ENCODE measurements at places on chromosomes 7 and 10.

GRCh38 chr10:122590153-122590552 is 29.6 kb downstream of the DMBT1 start:
- DNase-seq, result no peak

- no peak for DNase-seq
These were observed 447.3 kb upstream of the NRP1 start for GRCh38 chr10:33781606-33782395.

DNA sequence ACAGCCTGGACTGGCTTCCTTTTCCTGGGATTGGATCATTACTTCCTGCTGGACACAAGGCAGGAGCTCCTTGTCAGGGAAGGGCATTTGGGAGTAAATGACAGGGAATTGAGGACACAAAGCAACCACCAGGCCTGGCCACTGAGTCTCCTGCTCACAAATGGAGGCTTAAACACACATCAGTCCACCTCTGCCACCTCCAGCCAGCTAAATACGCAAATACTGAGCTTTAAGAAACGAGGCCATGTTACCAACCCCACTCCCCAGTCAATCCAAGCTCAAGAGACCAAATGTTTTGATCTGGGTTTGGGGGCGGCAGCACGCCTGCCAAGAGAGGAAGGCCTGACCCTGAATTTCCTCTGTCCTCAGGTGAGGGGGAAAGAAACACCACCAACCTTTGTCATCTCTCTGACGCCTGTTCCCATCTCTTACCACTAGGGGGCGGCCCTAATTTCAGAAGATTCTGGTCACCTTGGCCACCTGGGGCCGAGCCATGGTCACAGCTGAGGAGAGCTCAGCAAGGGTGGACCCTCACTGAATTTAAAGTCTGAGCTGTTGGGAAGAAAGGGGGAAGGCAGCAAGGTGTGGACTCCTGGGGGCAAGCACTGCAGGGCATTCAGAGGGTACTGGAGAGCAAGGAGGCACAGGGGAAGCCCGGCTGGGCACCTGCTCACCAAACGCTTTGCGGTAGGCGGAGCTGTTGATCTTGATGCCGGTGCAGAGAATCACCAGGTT is 16.5 kb downstream of the AIFM2 start:
- DNase-seq, result peak; percentile 40

DNA sequence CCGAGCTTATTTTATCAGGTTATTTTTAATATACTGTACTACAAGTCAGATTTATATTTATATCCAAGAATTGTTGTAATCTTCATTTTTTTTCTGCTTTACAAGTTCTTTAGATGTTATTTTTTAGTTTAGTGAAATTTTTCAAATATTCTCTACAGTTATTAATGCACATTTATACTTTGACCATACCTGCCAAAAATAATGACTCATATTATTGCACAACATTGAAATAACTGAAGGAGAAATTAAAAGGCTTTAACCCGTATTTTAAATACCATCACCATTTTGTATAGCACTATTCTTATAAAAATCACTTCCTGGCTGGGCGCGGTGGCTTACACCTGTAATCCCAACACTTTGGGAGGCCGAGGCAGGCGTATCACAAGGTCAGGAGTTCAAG is 278.5 kb downstream of the BICC1 start:
- DNase-seq, result no peak

- no peak for DNase-seq
These were observed 17.2 kb upstream of the MYL7 start for GRCh38 chr7:44158096-44158872.

DNA sequence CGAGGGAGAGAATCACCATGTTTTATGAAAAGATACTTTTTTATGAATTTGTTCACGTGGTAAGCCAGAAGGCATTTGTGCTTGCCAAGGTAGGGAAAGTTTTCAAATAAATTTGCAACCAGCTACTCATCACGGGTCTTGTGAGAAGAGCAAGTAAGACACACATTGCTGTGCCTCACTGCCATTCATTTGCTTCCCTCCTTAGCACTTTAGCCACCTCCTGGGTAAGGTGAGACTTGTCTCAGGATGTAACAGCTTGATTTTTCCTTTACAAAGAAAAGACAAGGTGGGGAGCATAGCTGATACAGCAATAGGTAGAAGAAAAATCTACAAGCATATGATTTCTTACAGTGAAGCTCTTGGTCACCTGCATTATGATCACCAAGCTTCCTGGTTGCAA is 342.4 kb upstream of the GRM3 start:
- no peak for DNase-seq

DNA sequence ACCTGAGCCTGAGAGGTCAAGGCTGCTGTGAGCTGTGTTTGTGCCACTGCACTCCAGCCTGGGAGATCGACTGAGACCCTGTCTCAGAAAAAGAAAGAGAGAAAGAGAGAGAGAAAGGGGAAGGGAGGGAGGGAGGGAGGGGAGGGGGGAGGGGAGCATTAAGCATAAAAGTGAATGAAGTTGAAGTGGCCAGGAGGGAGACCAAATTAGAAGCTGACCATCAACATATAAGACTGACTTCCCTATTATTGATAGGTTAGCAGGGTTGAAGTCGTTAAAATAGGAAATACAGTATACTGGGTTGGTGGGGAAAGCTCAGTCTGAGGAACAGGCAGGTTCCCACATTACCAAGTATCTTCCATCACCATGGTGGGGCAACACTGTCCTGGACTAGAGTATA is 117.1 kb upstream of the MKLN1 start:
- DNase-seq, result no peak

Data from T-helper 9 cell (primary cell).